ENCODE measurements at places on chromosomes 3 and 15.
A peak's percentile ranks its signal among the peaks of the same experiment; 100 is the strongest.

DNA sequence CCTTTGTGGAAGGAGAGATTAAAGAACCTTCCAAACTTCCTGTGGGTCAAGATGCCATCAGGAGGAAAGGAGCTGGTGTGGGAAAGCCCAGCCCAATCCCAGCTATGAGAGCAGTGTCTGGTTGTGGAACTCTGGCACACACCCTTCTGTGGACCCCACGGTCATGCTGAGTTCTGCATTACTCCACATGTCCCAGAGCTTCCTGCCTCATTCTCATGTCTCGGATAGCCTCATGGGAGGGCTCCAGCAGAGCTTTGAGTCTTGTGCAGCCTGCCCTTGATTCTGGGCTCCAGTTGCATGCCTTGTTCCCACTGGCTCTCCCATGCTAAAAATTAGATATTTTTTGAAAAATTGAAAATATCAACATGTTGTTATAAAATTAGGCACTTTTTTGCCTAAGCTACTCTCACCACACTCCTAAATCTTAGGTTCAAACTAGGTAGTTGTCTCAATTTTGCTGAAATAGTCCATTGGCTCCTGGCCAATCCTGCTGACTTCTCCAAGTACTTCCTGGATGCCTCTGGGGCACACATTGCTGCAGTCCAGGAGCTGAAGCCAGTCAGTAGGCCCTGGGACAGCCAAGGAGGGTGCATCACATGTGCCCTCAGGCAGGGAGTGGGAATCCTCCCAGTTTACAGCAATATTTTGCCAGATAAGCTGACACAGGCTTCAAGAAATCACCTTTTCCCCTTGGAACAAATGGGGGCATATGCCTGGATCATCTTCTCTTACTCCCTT, 144.3 kb downstream of the EEFSEC start:
- DNase-seq: peak; percentile 33

GRCh38 chr15:75817138-75817935, 25.9 kb upstream of the UBE2Q2 start:
- DNase-seq: no peak

GRCh38 chr15:88568589-88568988, 22.1 kb upstream of the DET1 start:
- DNase-seq: no peak

DNA sequence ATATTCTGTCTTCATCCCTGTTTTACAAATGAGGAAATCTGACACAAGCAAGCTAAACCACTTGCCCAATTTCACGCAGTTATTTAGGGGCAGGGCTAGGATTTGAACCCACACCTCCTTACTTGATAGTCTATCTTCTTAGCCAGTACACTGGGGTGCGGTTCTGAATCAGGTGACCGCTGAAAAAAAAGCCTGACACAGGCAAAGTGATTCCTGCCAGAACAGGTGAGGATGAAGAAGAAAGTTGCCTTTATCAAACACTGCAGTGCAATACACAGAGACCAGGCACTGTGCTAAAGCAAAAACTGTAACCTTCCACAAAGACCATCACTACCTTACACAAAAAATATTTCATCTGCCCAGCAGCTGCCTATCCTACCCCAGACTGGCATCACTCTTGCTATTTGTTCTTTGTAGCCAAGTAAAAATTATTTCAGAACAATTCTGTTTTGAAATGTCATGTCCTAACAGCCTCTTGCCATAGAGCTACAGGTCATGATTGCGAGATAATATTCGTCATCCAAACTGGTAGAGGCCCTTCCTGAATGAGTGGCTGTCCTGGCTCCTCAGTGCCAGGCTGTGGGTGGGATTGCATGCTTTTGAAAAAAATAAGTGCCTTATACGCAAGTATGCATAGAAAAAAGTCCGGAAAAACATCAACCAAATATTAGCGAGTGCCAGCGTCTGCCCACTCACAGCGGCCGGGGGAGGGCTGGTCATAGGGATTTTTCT, 142.3 kb upstream of the TPM1 start:
- DNase-seq: no peak

- no peak for DNase-seq
These were observed 69.0 kb downstream of the COL6A5 start for GRCh38 chr3:130414457-130414856.

- DNase-seq: no peak
These were observed 326.9 kb upstream of the CTNNB1 start for GRCh38 chr3:40872258-40872920.
